ENCODE measurements at places on chromosomes 6 and 20.

GRCh38 chr6:117498159-117498558, 15.7 kb downstream of the DCBLD1 start:
- DNase-seq: no peak

- DNase-seq: no peak
Observed at GRCh38 chr6:79261666-79262065, 27.2 kb upstream of the HMGN3 start.

GRCh38 chr6:140980265-140980887, 1152.3 kb upstream of the GJE1 start:
- DNase-seq: no peak

DNA sequence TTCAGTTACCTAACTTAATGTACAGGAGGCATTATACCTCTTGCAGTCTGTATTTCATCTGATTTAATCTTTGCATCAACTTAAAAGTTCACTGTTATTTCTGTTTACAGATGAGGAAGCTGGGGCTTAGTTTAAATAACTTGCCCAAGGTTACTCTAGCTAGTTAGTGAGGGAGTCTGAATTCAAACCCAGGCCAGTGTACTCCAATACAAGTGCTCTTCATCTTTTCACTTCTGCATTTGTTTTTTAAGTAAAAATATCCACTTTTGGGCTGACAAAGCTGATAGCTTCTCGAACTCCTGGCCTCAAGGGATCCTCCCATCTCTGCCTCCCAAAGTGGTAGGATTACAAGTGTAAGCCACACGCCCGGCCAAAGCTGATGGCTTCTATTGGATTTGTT, 23.6 kb downstream of the RREB1 start:
- DNase-seq: no peak

DNA sequence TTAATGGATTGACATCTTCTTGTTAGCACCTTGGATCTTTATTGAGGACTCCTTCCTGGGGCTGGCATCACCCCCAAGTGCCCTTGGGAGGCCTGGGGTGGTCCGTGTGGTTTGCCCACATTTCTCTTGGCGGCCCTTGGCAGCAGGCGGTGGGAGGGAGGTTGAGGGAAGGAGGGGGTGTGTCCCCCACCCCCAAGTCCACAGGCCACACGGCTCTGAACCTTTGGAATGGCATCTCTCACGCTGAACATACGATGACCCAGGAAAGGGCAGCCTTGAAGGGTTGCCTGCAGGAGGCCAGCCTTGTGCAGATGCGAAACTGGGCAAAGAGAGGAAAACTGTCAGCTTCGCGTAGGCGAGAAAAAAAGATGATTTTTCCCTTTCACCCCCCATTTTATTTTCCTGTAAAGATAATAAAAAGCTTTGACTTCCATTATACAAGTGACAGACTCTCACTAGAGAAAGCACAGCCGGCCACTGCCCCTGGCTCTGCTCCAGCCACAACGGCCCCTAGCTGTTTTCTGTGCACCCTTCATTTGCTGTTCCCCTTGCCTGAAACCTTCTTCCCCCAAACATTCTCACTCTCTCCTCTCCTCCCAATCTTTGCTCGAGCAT, 56.2 kb downstream of the SLC2A10 start:
- no peak for DNase-seq

DNA sequence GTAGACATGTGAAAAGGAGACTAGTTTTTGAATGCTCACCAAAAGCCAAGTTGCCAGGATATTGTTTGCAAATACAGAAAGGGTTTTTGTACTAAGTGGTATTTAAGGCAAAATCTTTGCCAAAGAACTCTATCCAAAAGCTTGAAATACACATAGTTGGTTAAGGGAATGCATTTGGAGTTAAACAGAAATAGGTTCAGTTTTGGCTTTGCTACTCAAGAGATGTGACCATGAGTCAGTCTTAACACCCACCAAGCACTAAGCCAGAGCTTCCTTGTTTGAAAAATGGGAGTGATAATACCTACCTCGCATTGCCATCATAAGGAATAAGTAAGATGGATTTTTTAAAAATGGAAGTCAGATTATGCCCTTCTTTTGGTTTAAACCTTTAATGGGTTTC, 191.7 kb upstream of the LAMP5 start:
- DNase-seq: no peak

DNA sequence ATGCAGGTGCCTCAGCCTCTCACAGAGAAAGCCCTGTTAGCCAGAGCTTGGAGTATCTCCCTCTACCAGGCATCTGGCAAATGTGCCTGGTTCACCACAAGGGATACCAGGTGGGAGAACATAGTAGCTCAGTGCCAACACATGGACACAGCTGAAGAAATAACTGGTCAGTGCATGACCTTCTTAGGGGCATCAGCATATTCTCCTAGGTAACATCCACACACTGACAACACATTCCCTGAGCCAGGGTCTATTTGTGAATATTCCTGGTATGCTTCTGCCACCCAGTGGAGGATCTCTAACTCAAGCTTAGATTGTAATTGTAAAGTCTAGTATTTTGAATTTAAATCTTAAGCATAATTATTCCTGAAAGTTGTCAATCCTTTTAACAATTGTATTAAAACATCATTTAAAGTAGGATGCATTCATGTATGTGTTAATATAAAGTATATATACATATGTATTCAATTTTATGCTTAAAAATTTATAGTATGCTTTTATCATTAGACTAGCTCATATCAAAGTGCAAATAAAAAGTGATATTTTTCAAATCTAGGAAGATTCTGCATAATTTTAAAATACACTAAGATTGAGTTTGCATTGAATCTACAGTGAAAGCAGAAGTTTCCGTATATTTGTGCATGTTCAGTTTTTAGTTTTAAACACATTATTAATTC, 45.3 kb upstream of the COL21A1 start:
- no peak for DNase-seq

- no peak for DNase-seq
Observed at GRCh38 chr6:153062516-153062915, 60.0 kb upstream of the MTRF1L start.

GRCh38 chr20:53757472-53757913, 163.9 kb upstream of the ZNF217 start:
- DNase-seq: no peak

- DNase-seq: no peak
Observed at GRCh38 chr6:27541212-27541932, 68.5 kb upstream of the ZNF184 start.

- DNase-seq: no peak
Observed at GRCh38 chr20:38339997-38340396, 6.3 kb upstream of the LBP start.

- no peak for DNase-seq
Observed at GRCh38 chr6:149806127-149806526, 56.6 kb downstream of the PCMT1 start.

GRCh38 chr6:63774961-63775360, 139.4 kb downstream of the PHF3 start:
- no peak for DNase-seq

- DNase-seq: no peak
Observed at GRCh38 chr20:62428396-62429295, 1.3 kb upstream of the RBBP8NL start.

DNA sequence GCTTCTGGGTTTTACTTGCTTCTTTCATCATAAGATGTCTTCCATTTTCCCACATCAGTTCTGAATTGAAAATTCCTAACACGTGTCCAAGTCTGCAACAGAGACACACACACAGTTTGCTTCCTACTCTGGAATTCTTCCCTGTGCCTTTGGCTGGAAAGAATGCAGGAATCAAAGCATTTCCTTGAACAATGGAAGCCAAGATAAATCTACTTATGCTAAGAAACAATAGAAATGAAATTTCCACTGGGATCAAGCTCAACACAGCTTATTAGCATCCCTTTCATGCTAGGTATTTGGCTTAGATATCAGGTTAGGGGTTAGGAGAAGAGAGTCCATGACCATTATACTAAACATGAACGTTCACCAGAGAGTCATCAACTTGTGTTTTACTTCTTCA, 101.1 kb upstream of the SCAF8 start:
- DNase-seq: no peak

- DNase-seq: no peak
Observed at GRCh38 chr20:59630526-59630925, 26.2 kb downstream of the PHACTR3 start.

GRCh38 chr6:108714101-108714765, 134.0 kb upstream of the ARMC2 start:
- no peak for DNase-seq

- no peak for DNase-seq
Observed at GRCh38 chr20:48791014-48791413, 36.8 kb downstream of the PREX1 start.

GRCh38 chr20:50278377-50278683, 87.7 kb downstream of the CEBPB start:
- DNase-seq: no peak

GRCh38 chr20:54631059-54631458, 155.7 kb downstream of the DOK5 start:
- DNase-seq: no peak

DNA sequence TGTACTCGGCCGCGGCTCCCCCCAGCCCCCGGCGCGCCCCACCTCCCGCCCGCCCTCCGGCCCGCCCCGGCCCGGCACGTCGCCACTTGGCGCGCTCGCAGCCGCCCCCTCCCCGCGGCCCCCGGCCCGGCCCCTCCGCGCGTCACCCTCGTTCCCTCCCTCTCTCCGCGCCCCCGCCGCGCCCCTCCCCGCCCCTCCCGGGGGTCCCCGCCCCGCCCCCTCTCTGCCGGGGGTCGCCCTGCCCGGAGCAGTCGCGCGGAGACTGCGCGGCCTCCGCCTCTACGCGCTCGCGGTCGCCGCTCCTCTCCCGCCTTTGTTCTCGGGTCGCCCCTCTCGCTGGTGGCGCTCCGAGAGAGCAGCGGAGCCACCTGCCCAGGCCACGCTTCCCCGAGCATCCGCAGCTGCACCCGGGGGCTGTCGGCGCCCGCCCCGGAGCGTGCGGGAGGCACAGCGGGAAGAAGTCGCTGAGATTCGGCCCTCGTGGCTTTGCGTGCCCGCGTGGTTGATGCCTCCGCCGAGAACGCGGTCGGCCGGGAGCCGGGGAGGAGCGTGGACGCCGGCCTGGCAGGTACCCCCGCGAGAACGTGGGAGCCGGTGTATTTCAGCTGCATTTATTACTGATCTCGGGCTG, at the start of gene PHF10:
Gene PHF10 (minus strand): TSS at position 7 of the 631 bp plus-strand sequence. CDS start 569 bp downstream, outside the sequence.
- peak; percentile 30 for DNase-seq

DNA sequence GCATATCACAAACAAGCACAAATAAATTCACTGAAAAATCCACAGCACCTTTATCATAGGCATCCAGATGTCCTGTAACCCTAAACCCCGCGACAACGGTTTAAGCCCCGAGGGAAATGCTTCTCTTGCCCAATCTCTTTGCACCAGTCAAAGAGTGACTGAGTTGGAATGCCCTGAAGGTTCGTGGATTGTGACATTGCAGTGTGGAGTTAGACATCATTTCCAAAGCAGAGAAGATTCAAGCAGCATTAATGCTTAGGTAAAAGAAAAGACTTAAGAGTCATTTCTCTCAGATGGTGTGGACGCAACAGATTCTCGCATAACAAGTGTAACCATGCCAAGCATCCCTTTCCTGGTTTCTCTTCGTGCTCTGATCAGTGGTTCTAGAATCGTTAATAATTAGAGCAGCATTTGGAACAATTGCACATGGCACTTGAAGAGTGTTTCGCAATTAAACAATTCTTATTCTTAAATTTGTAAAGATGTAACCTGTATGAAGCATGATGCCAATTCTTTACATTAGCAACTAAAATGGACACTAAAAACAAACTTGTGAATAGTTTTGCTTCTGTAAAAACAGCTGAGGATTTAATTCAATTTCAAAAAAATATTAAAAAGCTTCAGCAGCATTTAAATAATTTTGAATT, 121.6 kb downstream of the HIVEP2 start:
- DNase-seq: no peak

DNA sequence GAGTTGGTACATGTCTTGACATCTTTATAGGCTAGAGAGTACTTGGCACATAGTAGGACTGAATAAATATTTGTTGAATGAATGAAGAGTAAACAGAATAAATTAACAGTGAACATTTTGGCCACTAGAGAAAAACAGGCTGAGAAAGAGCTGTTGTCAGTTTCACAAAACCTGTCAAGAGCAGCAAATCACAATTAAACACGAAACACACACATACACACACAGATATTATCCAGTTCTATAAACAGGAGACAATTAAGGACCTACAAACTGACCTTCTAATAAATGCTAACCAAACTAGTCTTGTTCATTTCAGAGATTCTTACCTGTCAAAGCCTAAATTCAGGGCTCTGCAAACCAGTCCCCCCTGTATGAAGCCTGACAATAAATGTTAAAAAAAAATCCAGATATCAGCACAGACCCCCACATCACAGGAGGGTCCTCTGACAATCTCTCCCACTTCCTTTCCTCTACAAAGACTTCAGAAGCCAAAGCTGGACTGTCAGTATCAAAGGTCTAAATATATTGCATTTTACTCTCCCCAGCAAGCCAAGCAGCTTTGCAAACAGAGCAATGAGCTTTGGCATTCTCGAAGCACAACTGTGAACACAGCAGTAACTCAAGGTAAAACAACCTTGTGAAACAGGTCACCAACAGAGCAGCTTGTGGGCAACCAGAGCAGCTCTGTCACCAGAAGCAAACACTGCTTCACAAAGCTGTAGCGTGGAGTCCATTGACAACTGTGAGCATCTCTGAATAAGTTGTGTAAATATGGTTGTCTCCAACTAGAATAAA, 229.9 kb downstream of the TBXT start:
- DNase-seq: no peak

- DNase-seq: no peak
Observed at GRCh38 chr6:81144346-81144745, 608.1 kb downstream of the TENT5A start.

GRCh38 chr20:40843251-40843650, 154.2 kb upstream of the MAFB start:
- DNase-seq: no peak

Measured in stimulated activated CD8-positive, alpha-beta memory T cell treated with anti-CD3 and anti-CD28 coated beads, Interleukin-15, amount 100 ng/mL, for 1 hour (primary cell).